ENCODE measurements at places on chromosomes 3 and 15. TPM values are rescaled to one million over a fixed set of nuclear protein-coding genes. Genes with fewer than 3 reads are reported as not detected.

IQCF6 gene
- not detected for total RNA-seq

TF gene
- total RNA-seq, result 0.18 TPM

GRAMD1C gene
- total RNA-seq, result 20.2 TPM

AGTR1 gene
- not detected for total RNA-seq

MELTF gene
- total RNA-seq, result 5.0 TPM

PPP1R14D gene
- not detected for total RNA-seq

MORF4L1 gene
- 343 TPM for total RNA-seq

SH2D7 gene
- total RNA-seq, result not detected

GTF2A2 gene
- total RNA-seq, result 68.0 TPM

SH3GL3 gene
- 0.07 TPM for total RNA-seq

INKA1 gene
- 20.4 TPM for total RNA-seq

AADAC gene
- not detected for total RNA-seq

All from pulmonary artery endothelial cell (primary cell).